ENCODE measurements at places on chromosomes 3 and 15.

DNA sequence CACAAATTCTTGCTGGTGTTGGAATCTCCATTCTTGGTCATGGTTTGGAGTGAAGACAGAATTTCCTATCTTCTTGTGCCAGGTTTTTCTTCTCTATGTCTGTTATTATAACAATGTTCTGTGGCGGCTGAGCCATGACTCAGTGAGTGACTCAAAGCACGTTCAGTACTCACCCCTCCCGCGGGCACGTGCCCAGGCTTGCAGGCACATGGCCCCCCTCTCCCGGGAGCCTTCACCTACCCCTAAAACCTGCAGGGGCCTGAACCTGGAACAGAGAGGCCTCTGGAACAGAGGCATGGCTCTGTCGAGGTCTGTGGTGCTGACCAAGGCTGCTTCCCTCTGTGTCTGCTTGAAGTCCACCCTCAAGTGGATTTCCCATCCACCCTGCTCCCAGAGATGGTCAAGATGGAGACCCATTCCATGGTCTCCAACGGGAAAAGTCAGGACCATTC is 27.6 kb downstream of the PLXNB1 start:
- DNase-seq: peak; percentile 91

GRCh38 chr3:140143367-140144069 is 208.5 kb downstream of the CLSTN2 start:
- no peak for DNase-seq

GRCh38 chr3:139182598-139182997 is 137.9 kb upstream of the PRR23C start:
- DNase-seq: no peak

GRCh38 chr3:197309528-197310361 is 11.3 kb upstream of the DLG1 start:
- peak; percentile 25 for DNase-seq
